Activated CD8-positive, alpha-beta memory T cell treated with anti-CD3 and anti-CD28 coated beads for 1 hour (primary cell): ENCODE measurements at places on chromosomes 6 and 20.
A peak's percentile ranks its signal among the peaks of the same experiment; 100 is the strongest.

- DNase-seq = no peak
These were observed 256.5 kb upstream of the NT5E start for GRCh38 chr6:85193339-85193738.

- DNase-seq = no peak
These were observed 14.9 kb upstream of the DDO start for GRCh38 chr6:110430236-110430635.

- no peak for DNase-seq
These were observed 6.2 kb downstream of the JPH2 start for GRCh38 chr20:44180814-44181213.

GRCh38 chr6:107585815-107586435 is 96.0 kb downstream of the SOBP start:
- no peak for DNase-seq

GRCh38 chr6:78390066-78390465 is 477.3 kb upstream of the IRAK1BP1 start:
- DNase-seq = no peak

- DNase-seq = no peak
These were observed 25.5 kb upstream of the PXDC1 start for GRCh38 chr6:3776881-3777507.

- no peak for DNase-seq
These were observed 428.8 kb upstream of the JARID2 start for GRCh38 chr6:14817074-14817473.

- DNase-seq = no peak
These were observed 8.5 kb downstream of the TSPYL1 start for GRCh38 chr6:116271149-116271708.

DNA sequence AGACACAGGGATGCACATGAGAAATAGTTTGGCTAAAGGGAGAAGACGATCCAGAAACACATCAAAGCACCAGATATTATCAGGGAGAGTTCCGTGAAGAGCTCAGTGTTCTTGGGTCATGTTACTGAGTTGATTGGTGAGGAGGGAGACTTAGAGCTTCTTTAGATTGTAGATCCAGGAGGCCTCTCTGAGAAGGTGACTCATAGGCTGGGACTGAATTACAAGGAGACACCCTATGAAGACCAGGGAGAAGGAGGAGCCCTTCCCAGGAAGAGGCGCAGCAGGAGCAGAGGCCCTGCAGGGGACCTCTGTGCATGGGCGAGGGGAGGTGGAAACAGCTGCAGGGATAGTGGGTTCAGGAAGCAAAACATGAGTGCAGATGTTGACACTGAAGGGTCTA is 196.5 kb downstream of the SLC24A3 start:
- no peak for DNase-seq

DNA sequence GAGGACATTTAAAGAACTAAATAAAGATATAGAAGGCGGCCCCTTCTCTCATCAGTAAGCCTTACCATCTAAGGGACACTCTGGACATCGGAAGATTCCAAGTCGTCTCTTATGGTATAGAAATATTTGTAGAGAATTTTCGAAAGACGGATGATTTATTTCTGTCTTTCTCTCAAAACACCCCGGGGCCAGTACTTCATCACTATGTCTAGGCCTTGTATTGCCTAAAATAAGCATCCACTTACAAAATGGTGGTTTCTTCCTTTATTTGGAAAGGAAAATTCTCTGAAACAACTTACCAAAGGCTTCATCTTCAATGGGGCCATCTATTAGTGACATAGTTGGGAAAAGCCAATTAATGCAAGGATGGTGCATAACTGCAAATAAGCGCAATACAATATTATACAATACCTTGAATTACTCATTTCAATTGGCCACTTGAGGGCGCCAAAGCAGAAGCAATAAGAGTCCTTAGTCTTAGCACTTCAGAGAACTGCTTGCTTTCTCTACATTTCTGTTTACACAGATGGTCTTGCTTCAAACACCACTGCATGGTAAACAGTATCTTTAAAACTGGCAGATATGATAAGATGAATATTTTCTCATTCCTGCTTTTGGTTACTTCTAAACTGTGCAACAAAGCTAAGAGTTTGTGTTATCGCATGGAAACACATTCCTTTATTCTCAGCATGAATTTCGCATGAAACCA is 113.2 kb downstream of the VIP start:
- peak; percentile 47 for DNase-seq

DNA sequence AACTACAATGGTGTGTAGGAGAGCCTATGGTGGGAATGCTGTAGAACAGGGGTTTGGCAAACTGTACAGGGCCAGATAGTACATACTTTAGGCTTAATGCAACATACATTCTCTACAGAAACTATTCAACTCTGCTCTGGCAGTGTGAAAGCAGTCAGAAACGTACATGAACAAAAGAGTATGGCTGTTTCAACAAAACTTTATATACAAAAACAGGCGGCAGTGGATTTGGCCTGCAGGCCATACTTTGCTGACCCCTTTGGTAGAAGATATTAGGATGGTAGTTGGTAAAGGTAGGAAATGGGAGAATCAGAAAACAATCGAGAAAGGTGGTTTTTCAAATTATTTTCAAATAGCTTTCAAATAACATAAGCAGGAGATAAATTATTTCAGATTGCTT is 24.8 kb downstream of the FUCA2 start:
- DNase-seq = no peak

GRCh38 chr20:46011631-46012482 is 3.1 kb downstream of the MMP9 start:
- DNase-seq = no peak

DNA sequence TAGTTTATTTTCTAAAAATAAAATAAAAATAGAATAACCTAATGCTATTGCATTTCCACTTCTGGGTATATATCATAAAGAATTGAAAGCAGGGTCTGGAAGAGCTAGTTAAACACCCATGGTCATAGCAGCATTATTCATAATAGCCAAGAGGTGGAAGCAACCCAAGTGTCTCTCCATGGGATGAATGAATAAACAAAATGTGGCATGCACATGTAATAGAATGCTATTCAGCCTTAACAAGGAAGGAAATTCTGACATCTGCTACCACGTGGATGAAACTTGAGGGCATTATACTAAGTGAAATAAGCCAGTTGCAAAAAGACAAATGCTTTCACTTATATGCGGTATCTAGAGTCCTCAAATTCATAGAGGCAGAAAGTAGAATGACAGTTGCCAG is 130.8 kb downstream of the TIAM2 start:
- DNase-seq = no peak

DNA sequence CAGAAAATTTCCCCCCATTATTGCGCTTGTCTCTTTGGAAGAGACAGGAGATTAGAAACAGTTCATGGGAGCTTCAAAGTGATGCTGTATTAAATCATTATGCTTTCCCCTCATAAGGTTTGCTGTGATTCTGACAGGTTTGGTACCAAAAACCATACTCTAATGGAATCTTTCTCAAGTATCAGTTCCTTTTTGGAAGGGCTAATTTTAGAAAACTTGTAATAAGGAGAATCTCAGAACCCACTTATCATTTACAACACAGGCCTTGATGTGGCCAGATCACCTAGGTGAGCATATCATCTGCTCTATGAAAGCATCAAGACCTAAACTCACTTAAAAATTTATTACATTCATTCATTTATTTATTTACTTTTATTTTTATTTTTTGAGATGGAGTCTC is 51.2 kb downstream of the TP53INP2 start:
- DNase-seq = no peak

- no peak for DNase-seq
These were observed 670.7 kb upstream of the CITED2 start for GRCh38 chr6:140045116-140045515.

DNA sequence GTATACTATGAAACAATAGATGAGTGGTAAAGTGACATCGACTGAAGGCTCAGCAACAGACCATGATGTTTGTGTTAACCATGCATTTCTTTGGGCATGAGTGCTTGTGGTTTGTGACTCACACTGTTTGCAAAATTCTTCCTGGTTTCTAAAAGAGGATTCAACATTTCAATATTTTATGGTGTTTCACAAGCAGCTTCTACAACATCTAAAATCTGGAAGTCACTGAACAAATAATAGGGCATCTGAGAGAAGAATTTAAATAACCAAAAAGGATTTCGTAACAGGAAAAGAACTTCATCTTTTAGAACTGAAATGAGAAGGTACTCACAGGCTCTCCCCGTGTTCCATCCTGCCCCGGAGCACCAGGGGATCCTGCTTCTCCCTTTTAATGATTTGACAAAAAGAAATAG is 146.2 kb downstream of the COL21A1 start:
- DNase-seq = no peak

DNA sequence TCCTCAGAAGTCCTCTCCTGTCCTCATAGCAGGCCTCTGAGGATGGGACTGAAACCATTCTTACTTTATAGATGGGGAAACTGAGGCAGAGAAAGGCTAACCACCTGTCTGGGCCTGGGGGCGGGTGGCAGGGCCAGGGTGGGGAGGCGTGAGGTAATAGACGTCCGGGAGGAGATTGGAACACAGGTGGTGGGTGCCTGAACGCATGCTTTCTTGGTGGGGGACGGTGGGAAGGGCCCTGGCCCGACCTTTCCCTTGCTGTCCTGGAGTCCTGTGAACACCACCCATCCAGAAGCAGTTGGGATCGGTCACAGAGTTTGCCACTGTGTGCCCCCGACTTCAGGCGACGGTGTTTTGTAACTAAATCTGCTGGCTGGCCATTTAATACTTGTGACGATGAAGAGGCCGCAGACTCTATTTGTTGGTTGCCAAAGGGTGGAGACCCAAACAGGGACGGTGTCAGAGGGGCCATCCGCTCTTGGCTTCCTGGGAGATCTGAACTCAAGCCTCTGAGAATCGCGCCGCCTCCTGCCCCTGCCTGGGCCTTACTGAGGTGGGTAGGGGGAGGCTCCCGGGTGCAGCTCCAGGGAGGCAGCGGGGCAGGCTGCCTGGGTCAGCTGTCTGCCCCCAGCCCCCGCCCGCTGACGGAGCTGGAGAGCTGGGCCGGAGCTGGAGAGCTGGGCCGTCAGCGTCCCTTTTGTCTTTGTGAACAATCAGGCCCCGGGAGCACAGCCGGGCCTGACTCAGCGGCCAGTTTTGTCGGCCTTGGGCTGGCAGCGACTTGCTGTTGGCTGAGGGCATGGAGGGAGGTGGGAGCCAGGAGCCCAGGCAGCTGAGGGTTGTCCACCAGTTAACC is 4.1 kb downstream of the RBM38 start:
- DNase-seq = no peak

- DNase-seq = no peak
These were observed 132.8 kb downstream of the GRM1 start for GRCh38 chr6:146161664-146162063.

GRCh38 chr6:75421316-75422023 is 72.1 kb downstream of the FILIP1 start:
- DNase-seq = no peak

- no peak for DNase-seq
These were observed 159.2 kb upstream of the ARID1B start for GRCh38 chr6:156617941-156618340.

DNA sequence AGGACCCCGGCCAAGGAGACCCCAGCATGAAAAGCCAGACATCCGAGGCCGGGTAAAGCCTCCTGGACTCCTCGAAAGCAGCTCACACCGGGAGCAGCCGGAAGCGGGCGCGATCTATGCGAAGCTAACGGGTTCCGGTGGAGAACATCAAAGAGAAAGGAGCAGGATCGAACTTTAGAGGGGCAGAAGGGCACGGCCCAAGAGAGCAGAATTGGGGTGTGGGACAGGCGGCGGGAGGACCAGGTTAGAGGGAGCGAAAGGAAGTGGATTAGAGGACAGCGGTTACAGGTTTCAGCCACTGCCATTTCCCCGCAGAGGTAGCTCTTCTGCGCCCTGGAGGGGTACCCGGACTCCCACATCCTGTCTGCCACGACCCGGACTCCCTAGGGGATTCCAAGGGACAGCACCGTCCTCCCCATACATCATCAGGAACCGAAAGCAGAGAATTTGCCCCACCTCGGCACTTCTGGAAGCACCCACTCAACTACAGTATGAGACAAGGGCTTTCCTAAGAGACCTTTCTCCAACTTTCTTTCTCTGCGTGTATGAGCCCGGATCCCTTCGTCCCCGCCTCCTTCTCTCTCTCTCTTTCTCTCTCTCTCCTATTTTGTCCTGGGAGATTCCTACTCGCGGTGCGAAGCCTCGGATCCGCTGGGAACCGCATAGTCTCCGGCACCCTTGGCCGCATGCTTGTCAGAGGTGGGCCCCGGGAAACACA is 507 bp upstream of the VGLL2 start:
- DNase-seq = no peak

- DNase-seq = no peak
These were observed 188.0 kb downstream of the KCNQ5 start for GRCh38 chr6:72809746-72810379.

- DNase-seq = no peak
These were observed 29.4 kb upstream of the BCKDHB start for GRCh38 chr6:80077067-80077466.

DNA sequence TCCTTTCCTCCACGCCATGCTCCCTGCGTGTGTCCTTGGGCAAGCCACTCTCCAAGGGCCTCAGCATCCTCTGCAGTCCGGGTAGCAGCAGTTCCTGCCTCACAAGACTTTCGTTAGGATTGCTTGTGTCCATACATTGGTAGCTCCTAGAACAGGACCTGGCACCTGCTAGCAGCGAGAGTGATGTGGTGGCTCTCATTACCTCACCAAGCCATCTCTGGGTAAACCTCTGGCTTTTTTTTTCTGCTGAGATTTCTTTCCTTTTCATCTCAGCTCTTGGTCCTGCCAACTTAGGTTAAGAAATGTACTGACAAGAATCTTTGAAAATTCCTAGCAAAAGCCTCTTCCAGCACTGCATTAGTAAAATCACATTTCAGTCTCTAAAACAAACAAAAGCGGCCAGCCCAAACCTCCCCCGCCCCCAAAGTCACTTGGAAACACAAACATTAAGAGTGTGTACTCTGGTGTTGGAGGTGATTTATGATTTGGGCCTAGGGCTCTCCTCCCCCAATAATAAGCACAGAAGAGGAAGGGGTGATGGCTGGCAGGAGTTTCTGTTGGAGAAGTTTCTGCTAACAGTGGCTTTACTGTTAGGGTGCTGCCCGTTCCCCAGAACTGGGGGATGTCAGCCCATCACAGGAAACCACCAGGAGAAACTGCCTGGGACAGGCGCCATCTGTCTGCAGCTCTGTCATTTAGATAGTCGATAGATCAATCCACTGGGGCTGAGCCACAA is 199.2 kb downstream of the CD83 start:
- DNase-seq = no peak

DNA sequence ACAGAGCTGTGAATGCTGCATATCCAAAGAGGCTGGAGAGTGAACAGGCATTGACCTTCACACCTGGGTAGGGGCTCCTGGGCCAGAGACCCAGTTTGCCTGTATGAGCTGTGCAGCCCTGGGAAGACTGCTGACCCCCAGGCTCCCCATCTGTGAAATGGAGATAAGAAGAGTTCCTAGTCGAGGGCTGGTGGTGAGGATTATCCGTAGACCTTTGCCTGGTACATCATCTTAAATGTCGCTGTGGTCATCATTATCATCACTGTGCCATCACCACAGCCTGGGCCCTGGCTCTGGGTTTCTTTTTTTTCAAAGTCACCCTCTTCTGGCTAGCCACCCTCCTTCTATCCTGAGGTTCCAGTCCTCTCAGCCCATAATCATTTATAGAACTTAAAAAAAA is 12.0 kb downstream of the AGPAT4 start:
- DNase-seq = no peak

DNA sequence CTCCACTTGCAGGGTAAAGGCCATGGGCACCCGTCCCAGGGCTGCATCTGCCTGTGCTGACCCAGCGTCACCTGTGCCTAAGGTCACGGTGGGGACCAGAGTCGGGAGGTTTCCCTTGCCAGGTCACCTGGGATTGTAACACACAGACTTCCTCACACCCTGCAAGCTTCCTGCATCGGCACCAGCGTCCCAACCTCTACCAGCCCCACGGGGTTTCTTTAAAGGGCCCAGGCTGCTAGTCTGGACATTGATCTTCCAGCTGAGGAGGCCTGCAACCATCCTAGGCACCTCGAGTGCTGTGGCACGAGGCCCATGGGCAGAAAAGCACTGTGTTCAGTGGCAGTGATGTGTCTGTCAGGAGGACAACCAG is 12.6 kb downstream of the ACSS1 start:
- DNase-seq = no peak
